ENCODE measurements at places on chromosomes 2 and 18.

- DNase-seq: no peak
Observed at GRCh38 chr2:137910641-137911040, 53.6 kb upstream of the HNMT start.

DNA sequence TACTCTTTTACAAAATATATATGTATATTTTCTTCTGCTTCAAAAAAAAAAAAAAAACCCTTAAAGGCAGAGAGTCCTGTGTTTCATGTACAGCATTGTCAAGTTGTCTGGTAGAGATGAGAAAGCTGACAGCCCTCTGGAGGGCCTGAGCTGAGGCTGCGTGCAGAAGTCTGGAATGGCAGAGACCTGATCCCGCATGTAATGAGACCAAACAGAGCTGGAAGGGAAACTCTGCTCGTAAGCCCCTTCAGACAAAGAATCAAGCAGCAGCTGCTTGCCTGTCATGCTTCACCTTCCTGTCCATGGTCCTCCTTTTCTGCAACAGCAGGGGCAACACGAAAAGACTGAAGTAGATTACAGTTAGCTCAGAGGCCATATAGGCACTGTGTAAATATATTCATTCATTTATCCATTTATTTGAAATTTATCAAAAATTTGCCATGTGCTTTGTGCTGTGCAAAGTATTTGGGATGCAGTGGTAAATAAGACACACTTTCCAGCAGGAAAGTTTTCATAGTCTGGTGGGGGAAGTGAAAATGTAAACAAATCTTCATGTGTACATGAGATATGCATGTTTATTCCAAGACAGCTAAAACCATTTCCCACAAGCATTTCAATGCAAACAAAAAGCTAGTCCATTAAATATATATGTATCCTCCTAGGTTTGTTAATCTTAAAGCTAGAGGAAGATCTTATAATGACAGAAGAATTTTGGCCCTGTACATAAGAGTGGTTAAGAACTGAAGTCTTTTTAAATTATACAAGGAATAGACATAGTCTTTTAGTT is 912.7 kb downstream of the CPS1 start:
- DNase-seq: no peak

GRCh38 chr2:238431-238830 is 25.4 kb downstream of the SH3YL1 start:
- no peak for DNase-seq

DNA sequence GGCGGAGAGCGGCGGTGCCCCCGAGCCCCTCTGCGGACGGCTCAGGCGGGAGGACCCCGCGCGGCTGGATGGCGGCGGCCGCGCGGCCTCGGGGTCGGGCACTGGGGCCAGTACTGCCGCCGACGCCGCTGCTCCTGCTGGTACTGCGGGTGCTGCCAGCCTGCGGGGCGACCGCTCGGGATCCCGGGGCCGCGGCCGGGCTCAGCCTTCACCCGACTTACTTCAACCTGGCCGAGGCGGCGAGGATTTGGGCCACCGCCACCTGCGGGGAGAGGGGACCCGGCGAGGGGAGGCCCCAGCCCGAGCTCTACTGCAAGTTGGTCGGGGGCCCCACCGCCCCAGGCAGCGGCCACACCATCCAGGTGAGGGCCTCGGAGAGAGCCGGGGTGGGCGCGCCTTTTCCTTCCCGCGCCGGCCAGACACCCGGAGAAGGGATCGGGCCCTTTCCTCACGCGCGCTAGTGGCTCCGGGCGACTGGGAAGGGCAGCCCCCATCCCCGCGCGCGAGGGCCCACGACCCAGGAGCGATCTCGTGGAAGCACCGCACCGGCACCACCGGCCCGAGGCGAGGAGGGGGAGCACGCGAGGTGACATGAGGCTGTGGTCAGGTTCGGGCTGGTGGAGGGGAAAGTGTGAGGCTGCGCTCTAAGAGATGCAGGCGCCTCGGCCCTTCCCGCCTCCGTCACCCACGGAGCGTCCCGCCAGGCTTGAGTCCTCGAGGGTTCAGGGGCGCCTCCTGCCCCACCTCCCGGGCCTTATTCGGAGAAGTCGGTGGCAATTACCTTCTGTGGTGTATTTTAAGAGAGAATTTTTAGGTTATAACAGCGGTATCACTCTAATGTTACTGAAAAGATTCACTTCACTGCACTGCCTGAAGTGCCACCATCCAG is 607 bp downstream of the LAMA3 start:
- no peak for DNase-seq

DNA sequence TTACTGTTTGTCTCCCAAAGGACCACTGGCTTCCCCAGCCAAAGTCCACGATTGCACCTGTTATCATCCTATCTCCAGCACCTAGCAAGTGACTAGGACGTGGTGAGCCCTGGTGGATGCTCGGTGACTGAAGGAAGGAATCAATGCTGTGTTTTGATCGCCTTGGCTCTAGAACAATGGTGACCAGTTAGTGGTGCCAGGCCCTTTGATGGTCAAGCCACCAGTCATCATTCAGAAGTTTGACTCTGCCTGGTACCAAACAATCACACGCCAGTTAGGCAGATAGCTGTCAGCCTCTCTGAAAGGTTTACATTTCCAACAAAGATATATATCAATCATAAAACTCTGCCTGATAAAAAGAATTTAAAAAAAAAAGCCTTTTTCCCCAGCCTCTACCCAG is 244.1 kb downstream of the SH3BP4 start:
- no peak for DNase-seq

- DNase-seq: no peak
Observed at GRCh38 chr2:197216361-197216979, 94.1 kb downstream of the ANKRD44 start.

DNA sequence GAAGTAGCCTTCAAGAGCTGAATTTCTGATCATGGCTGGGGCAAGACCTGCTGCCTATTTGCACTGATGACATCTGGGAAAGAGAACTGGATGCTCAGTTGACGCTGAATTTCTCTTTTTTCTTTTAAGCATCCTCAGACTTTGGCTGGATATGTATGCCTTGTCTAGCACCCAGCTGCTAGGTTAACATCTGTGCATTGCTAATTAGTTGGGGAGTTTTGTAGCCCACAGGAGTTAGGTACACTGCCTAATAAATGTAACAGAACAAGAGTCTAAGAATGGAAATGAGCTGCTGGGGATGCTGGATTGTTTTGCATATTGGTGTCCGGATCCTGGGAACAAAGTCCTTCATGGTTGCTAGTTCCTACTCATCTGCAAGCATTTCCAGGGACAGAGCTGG is 40.9 kb upstream of the STPG4 start:
- no peak for DNase-seq

DNA sequence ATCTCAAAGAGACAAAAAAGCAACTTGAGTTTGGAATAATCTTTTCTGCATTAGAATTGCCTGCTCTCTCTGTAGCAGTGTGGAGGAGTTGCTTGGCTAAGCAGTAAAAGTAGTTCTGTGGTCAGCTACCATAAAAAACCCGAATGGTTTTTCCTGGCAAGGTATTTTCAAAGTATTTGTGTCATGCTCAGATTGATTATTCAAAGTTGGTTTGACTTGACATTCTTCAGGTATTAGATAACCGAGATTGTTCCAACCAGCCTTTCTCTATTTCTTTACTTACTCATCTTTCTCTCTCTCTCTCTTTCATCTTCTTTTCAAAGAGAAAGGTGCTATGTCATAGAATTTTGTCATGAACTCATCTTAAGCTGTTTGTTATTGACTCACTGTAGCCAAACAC is 404.9 kb downstream of the CPS1 start:
- no peak for DNase-seq

GRCh38 chr18:62172298-62172697 is 14.6 kb downstream of the PIGN start:
- no peak for DNase-seq

DNA sequence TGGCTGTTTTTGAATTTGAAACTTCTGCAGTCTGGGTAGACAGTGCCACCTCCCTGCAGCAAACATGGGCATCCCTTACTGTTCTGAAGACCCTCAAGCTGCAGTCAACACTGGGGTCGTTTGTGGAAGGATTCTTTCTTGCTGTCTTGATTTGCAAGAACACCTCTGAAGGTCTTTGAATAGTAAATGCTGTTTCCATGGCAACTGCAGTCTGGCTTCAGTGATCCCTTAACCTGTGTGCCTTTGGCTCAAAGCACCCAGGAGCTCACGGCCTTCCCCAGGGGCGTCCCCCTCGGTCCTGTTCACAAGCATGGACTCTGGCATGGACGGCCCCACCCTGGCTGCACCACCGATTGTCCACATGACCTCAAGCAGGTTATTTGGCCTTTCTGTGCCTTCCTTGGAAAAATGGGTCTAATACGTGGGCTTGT is 38.3 kb downstream of the LRRFIP1 start:
- DNase-seq: no peak

GRCh38 chr2:227407591-227408151 is 19.9 kb upstream of the SCYGR1 start:
- DNase-seq: no peak

- DNase-seq: no peak
Observed at GRCh38 chr2:216878072-216878471, 18.2 kb upstream of the TNP1 start.

DNA sequence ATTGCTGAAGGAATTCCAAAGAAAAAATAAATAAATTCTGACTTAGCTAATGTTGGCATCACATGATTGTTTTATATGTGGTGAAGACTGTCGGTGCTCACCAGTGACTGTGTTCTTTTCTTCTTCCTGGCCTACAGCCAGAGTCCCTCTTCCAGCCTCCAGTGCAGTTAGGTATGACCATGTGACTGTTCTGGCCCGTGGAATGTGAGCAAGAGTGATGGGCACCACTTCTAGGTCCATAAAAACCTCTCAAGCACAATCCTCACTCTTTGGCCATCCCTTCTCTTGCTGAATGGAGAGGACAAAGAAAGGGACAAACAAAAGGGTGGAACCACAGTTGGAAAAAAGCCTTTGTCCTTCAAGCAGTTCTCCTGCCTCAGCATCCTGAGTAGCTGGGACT is 39.0 kb upstream of the BMPR2 start:
- no peak for DNase-seq

DNA sequence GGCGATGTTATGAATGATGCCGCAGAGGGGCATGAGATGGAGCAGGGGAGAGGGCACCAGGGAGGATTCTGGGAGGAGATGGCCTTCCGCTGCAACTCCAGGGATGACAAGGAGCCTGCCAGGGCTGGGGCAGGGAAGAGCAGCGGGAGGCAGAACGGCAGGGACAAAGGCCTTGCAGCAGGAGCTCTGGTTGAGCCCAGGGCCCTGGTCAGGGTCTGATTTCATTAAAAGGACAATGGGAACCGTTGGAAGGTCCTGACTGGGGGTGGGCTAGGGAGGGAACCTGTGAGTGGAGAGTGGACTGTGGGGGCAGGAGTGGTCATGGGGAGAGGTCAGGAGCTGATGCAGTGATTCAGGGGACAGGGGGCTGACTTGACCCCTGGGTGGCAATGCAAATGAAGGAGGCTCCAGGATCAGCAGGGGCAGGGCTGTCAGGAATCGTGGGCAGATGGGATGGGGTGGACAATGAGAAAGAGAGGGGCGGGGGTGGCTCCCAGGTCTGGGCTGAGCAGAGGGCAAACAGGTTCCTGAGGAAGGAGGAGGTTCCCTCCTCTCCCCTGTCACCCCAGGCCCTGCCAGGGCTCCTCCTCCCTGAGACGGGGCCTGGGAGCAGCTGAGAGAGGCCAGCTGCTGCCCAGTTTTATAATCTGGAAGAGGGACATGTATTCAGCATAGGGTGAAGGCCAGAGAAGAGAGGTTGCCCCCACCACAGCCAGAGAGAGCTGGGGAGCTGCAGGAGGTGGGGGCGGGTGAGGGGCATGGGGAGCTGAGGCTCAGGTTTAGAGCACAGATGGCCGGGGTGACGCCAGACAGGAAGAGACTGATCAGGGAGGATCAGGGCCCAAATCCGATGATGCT is 7.3 kb upstream of the DUSP2 start:
- no peak for DNase-seq

- DNase-seq: no peak
Observed at GRCh38 chr2:130951018-130951417, 114.3 kb downstream of the ARHGEF4 start.

- DNase-seq: no peak
Observed at GRCh38 chr2:186641807-186642321, 52.0 kb upstream of the FAM171B start.

GRCh38 chr2:100803334-100803733 is 16.6 kb upstream of the NPAS2 start:
- no peak for DNase-seq

- no peak for DNase-seq
Observed at GRCh38 chr2:39150102-39150562, 29.3 kb upstream of the SOS1 start.

DNA sequence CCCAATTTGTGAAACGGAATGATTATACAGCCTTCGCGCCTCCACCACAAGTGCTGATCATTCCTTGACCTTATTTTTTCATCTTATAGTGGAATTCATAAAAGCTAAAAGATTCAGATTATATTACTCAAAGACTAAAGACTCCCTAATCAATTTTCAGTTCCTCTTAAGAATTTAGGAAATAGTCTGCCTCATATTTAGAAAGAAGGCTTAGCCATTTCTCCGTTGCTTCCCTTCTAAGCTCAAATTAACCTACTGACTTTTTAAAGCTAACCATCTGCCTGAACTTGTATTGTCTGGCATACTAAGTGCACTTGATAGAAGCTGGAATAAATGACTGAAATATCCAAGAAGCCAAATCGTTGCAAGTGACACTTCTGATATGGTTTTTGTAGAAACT is 44.7 kb downstream of the HNRNPLL start:
- no peak for DNase-seq

DNA sequence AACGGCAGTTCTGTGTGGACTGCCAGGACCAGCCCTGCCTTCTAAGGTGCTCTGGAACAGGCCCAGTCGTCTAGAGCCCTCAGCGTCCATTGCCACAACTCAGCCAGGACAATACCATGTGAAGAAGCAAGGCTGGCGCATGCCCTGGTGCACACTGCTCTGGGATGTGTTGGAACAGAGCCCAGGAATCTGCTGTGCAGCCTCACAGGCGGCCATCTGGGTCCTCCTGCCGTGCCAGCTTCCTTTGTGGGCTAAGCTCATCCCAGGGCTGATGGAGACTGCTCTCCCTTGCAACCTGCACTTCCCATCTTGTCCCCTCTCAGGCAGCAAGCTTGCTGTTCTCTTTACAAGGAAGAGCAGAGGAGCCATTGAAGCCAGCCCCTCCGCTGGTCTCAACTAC is 246.4 kb upstream of the PXDN start:
- DNase-seq: no peak

GRCh38 chr2:229201521-229201920 is 69.6 kb downstream of the PID1 start:
- no peak for DNase-seq

DNA sequence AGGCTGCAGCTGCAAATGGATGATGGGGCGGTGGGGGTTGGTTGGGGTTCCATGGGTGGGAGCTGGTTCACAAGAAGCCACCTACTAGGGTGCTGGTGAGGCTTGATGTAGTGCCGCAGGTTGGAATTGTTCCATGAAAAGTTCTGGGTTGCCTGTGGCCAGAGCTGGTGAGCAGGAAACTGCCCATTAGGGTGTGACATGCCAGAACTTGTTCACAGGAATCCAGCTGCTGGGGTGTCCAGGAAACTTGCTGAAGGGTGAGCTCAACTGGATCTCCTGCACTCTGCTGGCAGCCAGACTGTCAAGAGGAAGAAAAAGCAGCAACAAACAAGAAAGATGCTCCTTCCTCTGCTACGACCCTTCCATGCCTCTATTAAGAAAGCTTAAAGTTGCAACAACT is 48.8 kb downstream of the MAP3K20 start:
- no peak for DNase-seq

Measured in stimulated activated CD8-positive, alpha-beta memory T cell treated with anti-CD3 and anti-CD28 coated beads, Interleukin-7, amount 100 ng/mL, for 1 hour (primary cell).